ENCODE measurements at places on chromosomes 3 and 15.

GRCh38 chr3:58630710-58631092 is 35.9 kb downstream of the FAM3D start:
- DNase-seq = no peak

DNA sequence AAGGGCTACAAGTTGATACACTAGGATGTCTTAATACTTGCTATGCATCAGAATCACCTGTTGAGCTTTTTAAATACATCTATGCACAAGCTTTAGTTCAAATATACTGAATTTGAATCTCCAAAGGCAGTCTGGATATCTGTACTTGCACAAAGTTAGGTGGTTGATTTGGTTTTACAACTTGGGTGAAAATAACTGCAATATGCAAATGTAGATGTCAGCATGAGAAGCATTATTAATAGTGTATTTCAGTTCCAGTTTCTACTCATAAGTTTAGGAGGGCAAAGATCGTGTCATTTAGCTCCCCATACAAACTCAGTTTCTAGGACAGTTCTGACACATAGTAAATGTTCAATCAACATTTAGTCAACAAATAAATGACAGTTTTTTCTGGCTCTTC is 25.6 kb downstream of the IQCB1 start:
- no peak for DNase-seq

DNA sequence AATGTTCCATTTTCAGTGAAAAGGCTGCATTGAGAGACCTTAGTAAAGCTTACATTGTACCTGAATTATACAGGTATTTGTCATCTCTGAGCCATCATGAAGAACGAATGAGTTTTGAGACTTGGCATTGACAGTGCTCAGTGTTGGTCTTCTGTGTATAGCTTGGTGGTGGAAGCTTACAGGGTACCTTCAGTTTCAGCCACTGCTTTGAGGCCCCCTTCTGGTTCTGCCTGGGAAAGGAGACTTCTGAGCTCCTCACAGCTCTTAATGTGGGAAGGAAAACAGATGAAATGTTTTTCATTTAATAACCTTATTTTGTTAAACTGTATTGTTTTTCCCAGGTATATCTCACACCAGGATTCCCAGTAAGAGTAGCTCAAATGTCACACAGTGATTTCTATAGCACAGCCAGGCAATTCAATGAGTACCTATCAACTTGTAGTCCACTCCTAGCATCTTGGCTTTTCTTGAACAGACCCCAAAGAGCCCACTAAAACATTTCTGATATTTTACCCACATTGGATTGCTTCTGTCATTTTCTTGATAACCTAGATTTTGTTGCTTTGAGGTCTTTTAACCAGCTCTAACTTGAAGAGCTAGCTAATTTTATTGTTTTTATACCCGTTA is 5.6 kb downstream of the SERPINI1 start:
- DNase-seq = no peak

DNA sequence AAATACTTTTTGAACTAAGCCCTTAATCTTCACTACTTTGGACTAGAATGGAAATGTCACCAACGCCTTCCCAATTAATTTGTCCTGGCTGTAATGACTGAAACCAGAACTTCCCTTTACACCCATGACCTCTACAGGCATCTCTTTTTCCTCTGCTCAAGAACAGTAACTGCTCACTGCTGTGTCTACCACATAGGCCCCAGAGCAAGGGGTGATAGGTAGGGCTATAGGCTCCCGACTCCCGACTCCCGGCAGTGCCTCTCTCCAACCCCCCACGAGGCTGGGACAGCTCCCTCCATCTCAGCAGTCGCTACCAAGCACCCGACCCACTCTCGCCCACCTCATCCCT is 384 bp upstream of the LEKR1 start:
- no peak for DNase-seq

DNA sequence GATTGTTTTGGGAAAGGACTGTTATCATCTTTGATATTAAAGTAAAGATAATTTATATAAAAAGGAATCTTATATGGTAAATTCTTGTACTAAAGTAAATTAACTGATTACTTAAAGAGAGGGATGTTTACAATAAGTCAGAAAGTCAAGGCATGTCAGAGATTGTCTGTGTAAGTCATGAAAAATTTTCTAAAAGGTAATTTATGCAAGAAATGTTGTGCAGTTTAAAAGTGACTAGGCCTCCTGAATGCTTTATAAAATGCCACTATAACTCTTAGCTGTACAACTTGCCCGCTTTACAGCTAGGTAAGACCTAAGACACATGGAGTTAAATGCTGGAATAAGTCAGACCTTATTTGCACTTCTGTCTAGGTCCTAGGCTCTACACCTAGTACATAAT is 692.9 kb downstream of the GBE1 start:
- no peak for DNase-seq

GRCh38 chr3:187783098-187783497 is 37.8 kb upstream of the BCL6 start:
- no peak for DNase-seq

DNA sequence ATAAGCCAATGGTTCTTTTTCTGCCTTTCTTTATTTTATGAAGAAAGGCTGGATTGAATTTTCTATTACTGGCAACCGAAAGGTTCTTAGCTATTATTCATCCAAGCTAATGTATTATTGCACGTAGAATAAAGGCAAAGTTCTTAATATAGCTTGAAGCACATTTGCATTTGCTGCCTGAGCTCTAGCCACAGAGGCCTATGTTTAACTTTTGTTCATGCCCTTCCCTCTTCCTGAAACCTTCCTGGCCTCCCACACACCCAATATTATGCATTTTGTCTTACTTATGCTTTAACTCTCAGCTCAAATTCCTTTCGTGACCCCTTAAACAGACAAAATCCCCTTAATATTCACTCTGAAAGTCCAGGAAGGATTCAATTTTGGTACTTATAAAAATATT is 71.0 kb upstream of the ZNF280D start:
- no peak for DNase-seq

- no peak for DNase-seq
Observed at GRCh38 chr3:141793476-141794260, 30.5 kb downstream of the GRK7 start.

GRCh38 chr15:49621887-49622286 is 1.0 kb downstream of the DTWD1 start:
- no peak for DNase-seq

Data from SJSA1 (cell line).